Tracheal epithelial cell (primary cell): ENCODE measurements at places on chromosomes 16 and 17. TPM values are rescaled to one million over a fixed set of nuclear protein-coding genes. Genes with fewer than 3 reads are reported as not detected.

TAC4 gene
- not detected in 2 replicates for total RNA-seq

MPO gene
- not detected in 2 replicates for total RNA-seq

ZG16B gene
- total RNA-seq, result 0.64 and 1.4 TPM in 2 replicates

CD300E gene
- under 0.01 TPM in 1 of 2 replicates, not detected in the other for total RNA-seq

RNU2-1 gene
- total RNA-seq, result not detected in 2 replicates

COPZ2 gene
- 4.8 and 9.8 TPM in 2 replicates for total RNA-seq

POLDIP2 gene
- total RNA-seq, result 70.8 and 82.9 TPM in 2 replicates

CPNE7 gene
- total RNA-seq, result 1.7 and 16.9 TPM in 2 replicates

SYNGR3 gene
- total RNA-seq, result 4.7 and 4.8 TPM in 2 replicates

LRRC37B gene
- 7.0 and 8.2 TPM in 2 replicates for total RNA-seq
